ENCODE measurements at places on chromosomes 3 and 15. TPM values are rescaled to one million over a fixed set of nuclear protein-coding genes. Genes with fewer than 3 reads are reported as not detected.

The C3orf22 gene
- total RNA-seq, result not detected

The HEMK1 gene
- 7.2 TPM for total RNA-seq

The CACNA2D2 gene
- total RNA-seq, result 0.42 TPM

The IL16 gene
- not detected for total RNA-seq

The UQCC5 gene
- total RNA-seq, result 71.6 TPM

All from A549 treated with GW870086 at 1 μM for 4 hours (cell line).